ENCODE measurements at places on chromosomes 2 and 18.

GRCh38 chr18:66156946-66157687, 406.3 kb downstream of the CDH7 start:
- DNase-seq, result no peak

DNA sequence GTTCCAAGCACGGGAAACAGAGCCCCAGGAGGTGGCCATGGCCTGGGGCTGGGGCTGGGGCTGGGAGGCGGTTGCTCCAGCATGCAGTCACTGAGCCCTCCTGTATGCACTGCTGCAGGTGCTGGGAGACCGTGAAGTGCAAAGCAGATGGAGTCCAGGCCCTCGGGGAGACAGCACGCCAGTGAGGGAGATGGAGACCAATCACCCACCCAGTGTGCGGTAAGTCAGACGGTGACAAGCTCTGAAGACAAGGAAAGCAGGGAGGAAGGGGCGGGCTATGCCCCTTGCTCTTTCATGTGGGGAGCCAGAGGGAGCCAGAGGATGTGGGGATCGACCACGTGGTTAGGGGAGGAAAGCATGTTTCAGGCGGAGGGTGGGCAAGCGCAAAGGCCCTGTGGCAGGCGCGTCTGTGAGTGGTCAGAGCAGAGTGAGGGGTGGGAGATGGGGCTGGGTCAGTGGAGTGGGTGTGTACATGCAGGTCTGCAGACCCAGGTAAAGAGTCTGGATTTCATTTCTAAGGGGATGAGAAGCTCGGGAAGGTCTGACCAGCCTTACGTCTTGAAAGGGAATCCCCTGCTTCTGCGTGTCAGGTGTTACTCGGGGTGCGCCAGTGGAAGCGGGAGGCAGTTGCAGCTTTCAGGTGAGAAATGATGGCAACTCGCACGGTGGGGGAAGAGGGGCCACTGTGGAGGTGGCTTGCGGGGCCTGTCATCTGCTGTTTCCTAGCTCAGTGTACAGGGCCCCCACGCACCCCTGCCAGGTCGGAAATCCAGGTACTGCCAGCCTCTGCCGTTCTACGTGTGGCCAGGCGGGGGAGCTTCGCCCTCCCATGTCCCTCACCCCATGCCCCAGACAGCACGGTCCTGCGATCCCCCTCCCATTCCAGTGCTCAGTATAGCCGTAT, 19.4 kb downstream of the RRM2 start:
- no peak for DNase-seq

DNA sequence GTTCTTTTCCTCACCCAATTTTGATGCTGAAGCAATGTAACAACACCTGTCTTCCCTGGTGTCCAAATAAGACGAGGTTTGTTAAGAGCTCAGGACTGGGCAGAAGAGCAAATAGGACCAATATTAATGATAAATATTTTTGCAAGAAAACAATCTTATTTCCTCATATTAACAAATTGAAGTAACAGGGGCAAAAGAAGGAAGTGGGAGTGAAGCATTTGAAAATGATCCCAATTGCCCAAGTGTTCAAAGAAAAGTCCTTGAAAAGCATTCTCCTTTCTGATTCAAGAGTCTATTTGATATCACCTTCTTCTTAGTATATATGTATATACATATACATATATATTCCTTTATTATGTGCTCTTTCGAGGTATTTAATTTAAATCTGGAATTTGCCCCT, 418.8 kb downstream of the ARHGAP15 start:
- no peak for DNase-seq

DNA sequence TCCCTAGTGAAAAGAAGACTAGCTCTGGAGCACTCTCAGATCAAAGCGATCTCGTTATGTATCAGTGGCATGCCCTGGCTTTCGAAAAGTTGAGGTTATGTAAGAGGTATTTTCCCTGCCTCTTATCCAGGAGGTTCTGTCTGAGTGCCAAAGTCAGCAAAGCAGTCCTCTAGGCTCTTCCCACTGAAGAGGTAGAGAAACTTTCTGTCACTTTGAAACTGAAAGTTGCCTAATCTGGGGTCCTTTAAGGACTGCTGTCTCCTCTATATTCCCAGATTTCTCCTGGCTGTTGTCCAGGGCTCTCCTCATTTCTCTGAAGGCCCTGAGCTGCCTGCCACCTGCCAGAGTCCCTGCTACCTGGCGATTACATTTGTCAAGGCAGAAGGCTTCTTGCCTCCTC, 96.3 kb downstream of the B3GNT2 start:
- DNase-seq, result no peak

GRCh38 chr2:83342860-83343329, 1116.2 kb downstream of the SUCLG1 start:
- no peak for DNase-seq

GRCh38 chr2:101160454-101160853, 9.3 kb upstream of the TBC1D8 start:
- DNase-seq, result no peak

DNA sequence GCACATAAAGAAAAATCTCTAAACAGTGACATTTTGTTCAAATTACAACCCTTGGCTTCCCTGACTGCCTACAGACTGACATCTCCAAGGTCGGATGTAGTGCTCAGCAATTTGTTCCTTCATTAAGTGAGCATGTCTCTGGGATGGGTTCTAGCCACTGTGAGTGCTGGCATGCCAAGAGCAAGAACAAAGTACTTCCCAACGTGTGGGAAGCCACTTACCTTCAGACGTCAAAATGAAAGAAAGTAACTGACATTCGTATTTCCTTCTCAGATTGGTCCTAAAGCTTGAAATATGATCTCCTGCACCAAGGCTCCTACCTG, 193.8 kb downstream of the SLC8A1 start:
- DNase-seq, result no peak

- DNase-seq, result no peak
These were observed 1.7 kb downstream of the CYB5A start for GRCh38 chr18:74290021-74290420.

GRCh38 chr2:227191367-227191766, 26.9 kb downstream of the COL4A3 start:
- DNase-seq, result peak; percentile 43

GRCh38 chr18:382423-382984, 114.7 kb upstream of the THOC1 start:
- no peak for DNase-seq

DNA sequence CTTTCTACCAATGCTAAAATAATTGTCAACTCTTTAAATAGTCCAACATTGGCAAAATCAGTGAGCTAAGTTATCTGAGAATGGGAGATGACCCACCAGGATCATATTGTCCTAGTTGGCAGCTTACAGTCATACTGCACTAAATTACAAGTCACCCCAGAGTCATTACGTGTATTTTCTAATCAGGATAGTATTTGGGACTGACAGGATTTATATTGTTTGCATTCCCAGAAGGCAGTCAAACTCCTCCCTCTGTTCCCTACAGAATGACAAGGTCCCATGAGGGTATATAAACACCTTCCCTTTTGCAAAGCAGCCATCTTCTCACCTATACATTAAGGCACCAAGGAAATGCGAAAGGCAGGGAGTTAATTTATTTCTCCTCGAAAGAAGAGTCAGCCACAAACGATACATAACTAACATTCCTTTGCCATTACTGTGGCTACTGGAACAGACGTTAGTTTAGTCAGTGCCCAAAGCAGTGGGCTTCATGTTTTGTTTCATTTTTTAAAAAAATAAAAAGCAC, 125.3 kb downstream of the ANTXR1 start:
- no peak for DNase-seq

DNA sequence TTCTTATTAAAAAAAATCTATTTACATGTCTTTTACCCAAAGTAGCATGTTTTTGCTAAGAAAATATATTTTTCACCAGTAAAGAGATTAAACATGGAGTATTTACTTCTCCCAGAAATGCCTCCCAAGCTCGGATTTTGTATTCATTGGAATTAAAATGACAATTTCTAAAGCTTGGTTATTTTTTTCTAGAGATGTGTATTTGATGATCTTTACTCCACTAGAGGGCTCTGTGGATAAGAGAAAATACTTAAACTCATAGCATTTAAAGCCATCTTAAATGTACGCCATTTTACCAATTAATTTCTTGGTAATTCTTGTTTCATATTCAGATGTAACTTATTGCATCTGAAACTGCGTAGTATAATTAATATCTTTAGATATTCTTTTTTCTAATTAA, 461.4 kb downstream of the GALR1 start:
- no peak for DNase-seq

DNA sequence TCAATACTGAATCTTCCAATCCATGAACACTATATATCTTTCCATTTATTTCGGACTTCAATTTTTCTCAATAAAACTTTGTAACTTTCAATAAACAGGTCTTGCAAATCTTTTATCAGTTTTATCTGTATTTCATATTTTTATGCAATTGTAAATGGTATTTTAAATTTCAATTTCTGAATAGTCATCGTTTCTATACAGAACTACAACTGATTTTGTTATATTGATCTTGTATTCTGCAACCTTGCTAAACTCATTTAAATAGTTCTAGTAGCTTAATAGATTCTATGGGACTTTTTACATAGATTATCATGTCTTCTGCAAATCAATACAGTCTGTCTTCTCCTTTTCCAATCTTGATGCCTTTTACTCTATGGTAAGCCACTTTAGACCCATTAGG, 90.4 kb downstream of the FAM228A start:
- DNase-seq, result no peak

DNA sequence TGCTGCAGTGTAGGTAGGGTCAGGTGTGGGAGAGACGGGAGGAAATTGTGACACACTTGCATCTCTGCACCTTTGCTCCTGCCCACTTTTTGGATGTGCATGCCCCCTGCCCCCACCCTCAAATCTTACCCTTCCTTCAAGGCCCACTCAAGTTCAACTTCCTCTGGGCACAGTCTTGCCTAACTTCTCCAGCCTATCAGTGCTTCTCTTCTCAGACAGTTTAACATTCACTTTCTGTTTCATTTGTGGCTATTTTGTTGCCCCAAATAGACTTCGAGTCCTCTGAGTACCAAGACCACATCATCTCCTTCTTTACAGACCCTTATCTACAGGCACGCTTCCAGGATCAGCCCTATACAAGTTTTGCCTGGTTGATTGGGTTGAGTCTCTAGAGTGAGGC, 2.7 kb downstream of the ST8SIA5 start:
- no peak for DNase-seq

DNA sequence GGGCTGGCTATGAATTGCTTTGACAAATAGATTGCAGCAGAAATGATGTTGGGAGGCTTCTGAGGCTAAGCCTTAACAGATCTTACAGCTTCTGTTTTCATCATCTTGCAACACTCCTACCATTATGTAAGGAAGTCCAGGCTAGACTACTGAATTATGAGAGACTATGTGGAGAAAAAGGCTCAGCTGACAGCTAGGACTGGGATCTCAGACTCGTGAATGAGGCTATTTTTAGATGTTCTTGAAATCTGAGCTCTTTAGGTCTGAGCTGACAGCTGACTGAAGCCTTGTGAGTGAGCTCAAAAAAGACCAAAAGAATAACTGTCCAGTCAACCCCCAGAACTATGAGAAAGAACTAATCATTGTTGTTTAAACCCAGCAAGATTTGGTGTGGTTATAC, 70.3 kb downstream of the VWC2L start:
- no peak for DNase-seq

- no peak for DNase-seq
These were observed 58.2 kb downstream of the TWSG1 start for GRCh38 chr18:9392726-9393125.

DNA sequence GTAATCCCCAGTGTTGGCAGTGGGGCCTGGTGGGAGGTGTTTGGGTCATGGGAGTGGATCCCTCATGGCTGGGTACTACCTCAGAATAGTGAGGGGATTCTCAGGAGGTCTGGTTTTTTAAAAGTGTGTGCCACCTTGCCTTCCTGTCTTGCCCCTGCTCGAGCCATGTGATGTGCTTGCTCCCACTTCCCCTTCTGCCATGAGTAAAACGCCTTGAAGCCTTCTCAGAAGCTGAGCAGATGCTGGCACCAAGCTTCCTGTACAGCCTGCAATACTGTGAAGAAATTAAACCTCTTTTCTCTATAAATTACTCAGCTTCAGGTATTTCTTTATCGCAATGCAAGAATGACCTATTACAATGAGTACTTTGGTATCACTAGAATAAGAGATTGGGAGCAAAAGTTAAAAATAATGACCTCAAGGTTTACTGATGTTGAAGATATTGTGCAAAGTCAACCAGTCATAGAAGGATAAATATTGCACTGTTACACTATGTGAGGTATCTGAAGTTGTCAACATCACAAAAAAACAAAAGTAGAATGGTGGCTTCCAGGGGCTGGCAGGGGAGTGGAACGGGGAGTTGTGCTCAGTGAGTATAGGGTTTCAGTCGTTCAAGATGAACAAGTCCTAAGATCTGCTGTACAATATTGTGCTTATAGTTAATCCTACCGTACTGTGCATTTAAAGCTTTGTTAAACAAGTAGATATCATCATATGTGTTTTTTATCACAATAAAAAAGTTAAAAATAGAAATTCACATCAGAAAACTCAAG, 938.3 kb upstream of the CNTNAP5 start:
- no peak for DNase-seq

- no peak for DNase-seq
These were observed 1.2 kb upstream of the TNS1 start for GRCh38 chr2:218003981-218004419.

DNA sequence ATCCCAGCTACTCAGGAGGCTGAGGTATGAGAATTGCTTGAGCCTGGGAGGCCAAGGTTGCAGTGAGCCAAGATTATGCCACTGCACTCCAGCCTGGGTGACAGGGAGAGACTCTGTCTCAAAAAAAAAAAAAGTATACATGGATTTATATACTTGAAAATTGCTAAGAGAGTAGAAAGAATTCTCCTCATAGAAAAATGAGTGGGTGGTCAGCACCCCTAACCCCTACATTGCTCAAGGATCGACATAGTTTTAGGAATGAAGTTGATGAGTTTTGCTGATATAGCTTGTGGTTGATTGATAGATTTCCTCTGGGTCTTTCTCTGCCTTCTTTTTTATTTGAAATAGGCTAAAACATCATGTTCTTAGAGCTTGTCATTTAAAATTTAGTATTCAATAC, 58.9 kb downstream of the EML4 start:
- no peak for DNase-seq

GRCh38 chr18:77337604-77338003, 88.0 kb downstream of the GALR1 start:
- no peak for DNase-seq

- no peak for DNase-seq
These were observed 45.7 kb downstream of the APOB start for GRCh38 chr2:20997953-20998722.

DNA sequence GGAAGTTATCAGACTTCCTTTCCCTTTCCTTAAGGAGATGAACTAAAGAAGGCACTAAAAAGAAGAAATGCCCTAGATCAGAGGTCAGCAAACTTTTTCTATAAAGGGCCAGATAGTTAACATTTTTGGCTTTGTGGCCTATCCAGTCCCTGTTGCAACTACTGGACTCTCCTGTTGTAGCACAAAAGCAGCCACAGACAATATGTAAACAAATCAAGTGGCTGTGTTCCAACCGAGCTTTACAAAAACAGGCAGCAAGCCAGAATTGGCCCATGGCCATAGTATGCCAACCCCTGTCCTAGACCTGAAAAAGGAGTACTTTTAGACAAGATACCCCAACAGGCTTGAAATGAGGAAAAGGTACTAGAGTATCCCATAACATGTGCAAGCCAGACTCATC, 10.9 kb downstream of the NHEJ1 start:
- no peak for DNase-seq

DNA sequence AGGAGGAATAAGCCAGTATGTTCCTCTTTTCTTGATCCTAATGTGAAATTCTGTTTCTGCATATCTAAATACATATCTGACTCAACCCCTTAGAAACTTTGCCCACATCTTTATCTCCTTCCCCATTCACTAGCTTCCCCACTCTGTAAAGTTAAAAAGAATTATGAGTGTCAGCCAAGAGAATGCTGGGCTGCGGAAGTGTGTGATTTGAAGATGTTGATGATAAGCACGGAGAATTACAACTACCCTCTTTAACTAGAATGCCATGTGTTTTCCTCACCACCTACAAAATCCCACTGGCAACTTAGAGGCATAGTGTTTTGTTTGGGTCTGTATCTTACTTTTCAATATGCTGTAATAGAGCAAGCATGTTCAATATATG, 490.4 kb upstream of the FANCL start:
- no peak for DNase-seq
